HTR-8/SVneo (cell line): ENCODE measurements at places on chromosomes 12 and 14.

- DNase-seq, result peak; percentile 59
These were observed 365 bp upstream of the CCDC88C start for GRCh38 chr14:91417983-91418386.

GRCh38 chr12:58081488-58081887, 140.1 kb downstream of the ATP23 start:
- no peak for DNase-seq

DNA sequence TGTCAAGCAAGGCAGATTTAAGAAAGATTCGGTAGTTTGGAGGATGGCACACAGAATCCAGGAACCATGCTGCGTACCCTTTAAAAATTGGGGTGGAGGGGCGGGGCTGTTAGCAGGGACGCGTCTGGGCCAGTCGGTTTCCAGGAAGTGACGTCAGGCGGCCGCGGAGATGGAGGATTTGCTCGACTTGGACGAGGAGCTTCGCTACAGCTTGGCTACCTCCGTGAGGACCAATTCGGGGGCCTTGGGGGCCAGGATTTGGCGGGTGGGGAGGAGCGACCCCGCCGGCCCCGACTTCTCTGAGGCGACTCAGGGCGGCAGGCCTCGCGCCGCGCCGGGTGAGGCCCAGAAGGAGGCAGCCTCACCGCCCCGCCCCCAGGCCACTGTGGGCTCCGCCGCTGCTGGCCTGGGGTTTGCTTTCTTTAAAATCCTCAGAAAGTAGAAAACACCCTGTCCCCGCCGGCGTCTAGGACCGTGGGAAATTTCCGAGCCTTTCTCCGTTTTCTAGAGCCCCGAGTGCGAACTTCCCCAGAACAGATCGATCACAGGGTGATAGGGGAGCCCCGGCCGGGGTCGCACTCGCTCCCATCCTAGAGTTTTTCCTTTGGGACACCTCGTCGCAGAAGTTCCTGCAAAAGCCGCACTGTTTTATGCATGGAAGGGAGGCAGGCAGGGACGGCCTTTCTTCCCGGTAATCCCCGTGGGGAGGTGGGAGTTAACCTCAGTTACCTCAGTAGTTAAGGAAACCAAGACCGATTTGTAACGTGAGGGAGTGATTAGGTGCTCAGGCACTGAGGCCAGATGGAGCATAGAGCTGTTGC, at the start of gene IFT43:
IFT43 (plus strand) TSS at position 146 of the 821 bp plus-strand sequence; CDS start at position 170, 24 bp downstream.
- peak; percentile 99 for DNase-seq

- no peak for DNase-seq
These were observed 64.5 kb downstream of the SPTB start for GRCh38 chr14:64815257-64815656.

GRCh38 chr12:132238488-132238854, 90.9 kb downstream of the GALNT9 start:
- no peak for DNase-seq

DNA sequence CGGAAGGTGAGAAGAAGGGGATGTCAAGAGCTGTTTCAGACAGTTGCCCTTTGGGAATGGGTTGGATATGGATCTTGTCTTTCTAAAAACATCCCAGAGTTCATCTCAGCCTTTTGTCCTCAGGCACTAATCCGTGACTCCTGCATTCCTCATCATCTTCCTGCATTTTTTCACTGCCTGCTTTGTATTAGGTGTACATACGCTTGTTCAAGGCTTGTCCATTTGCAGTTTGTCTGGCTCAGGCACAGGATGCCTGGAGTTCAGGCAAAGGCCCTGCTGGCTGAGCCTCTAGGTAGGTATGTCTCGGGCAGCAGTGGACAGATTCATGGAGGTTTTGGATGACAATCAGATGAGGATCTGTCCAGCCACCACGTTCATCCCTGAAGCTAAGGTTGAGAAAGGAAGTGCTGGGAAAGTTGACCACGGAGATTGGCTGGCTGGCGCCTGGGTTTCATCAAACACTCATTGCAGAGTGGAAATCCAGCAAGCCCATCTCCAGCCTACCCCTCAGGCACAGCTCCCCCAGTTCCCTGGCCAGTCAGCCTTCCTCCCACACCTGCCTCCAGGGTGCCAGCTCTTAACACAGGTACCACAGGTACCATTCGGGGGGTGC, 12.4 kb upstream of the TMEM106C start:
- DNase-seq, result no peak

GRCh38 chr12:115351514-115352077, 667.6 kb upstream of the TBX3 start:
- no peak for DNase-seq
